Aorta (tissue), 5 donors: ENCODE measurements at places on chromosomes 13 and 19. TPM values are rescaled to one million over a fixed set of nuclear protein-coding genes. Genes with fewer than 3 reads are reported as not detected.

DNA sequence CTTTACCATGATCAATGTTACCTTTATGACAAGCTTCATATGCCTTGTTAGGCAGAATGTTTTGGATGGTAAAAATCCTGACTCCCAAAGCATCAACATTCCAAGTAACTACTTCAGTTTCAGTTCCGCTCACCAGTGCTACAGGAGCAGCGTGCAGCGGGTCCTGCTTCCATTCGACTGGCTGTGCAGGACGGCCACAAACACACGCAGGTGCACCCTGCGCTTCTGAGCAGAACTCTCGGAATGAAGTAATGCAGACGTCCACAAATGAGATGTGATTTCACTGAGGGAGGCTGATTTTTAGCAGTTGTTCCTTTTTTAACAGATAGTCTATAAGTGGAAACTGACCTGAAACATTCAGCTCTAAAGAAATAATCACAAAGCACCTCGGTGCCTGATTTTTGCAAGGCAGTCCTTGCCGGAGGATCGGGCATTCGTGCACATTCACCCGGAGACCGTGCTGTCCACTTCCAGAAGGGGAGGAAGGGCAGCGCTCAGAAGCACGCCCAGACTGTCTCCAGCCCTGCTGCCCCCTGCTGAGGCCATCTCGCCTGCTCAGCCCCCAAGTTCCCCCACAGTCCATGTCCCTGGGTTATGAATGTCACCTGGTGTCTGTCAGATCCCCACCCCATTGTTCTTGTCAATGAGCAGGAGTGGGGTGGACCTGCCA, 85.8 kb downstream of the RAB20 start:
- no peak for DNase-seq

GRCh38 chr13:49213997-49214916, 5.9 kb upstream of the MLNR start:
- DNase-seq = no peak

DNA sequence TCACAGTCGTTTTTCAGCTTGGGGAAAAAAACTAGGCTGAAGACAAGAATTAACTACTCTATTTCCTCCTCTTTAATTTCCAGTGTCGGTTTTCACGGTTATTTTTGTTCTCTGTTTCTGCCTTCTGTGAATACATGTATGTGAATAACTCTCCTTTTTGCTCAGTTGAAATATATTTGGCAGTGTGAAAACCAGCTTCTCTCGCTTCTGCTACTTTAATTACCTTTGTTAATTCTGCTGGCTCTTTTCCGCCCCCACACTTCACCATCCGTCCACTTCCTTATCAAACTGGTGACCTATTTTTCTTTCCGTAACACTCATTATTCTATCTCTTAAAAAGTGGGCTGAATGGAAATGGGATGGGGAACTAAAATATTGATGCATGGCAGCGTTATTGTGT, 126.4 kb downstream of the POU4F1 start:
- DNase-seq = no peak

DNA sequence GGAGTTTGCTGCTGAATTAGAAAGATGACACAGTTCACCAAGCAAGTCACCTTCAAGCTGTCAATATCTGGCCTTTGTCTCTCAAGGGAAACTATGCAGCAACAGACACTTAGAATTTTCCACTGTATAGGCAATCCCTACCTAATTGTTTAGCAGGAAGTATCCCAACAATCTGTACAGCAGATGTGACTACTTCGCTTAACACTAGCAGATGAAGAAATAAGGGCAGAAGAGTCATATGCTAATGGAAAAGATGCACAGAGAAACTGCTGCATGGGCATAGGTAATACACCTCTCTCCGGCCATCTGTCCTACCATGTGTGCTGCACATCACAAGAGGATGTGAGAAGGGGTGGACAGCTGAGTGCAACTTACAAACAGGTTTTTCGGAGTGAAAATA, 851.2 kb downstream of the PCDH9 start:
- DNase-seq = no peak

DNA sequence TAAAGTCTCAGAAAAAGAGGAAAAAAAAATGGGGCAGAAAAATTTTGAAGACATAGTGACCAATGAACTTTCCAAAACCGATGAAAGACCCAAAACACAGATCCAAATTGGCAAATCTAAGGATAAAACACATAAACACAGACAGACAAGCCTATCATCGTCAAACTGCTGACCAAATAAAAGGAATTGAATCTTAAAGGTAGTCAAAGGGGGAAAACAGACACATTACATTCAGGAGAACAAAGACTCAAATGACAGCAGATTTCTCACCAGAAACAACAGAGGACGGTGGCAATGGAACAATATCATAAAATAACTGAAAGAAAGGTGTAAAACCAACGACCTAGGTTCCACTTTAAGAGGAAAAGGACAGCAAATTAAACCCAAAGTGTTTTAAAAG, 10.2 kb downstream of the RBM26 start:
- DNase-seq = no peak

DNA sequence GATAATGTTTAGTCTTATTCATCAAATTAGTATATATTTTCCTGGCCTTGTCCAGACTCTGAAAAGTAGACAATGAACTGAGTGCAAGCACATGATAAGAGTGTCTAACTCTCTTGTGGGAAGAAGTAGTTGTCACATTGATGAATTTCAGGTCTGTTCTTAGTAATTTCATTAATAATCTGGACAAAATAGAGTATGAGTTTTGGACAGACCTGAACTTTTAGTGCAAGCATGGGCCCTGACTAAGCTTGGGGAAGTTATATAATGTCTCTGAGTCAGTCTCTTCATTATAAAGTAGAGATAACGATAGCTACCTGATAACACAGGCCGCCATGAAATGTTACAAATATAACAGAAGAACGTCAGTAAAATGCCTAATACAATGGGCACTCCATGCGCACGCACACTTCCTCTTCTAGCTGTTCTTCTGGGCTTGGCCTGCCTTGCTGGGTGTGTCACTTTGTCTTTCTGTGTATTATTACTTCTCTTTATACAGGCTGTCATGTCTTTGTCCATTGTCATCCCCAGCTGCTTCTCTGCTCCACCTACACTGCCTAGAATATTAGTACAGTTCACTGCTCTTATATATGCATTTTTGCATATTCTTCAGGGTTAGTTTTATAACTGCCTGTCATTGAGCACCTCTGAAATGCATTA, 129.1 kb upstream of the HTR2A start:
- no peak for DNase-seq

DNA sequence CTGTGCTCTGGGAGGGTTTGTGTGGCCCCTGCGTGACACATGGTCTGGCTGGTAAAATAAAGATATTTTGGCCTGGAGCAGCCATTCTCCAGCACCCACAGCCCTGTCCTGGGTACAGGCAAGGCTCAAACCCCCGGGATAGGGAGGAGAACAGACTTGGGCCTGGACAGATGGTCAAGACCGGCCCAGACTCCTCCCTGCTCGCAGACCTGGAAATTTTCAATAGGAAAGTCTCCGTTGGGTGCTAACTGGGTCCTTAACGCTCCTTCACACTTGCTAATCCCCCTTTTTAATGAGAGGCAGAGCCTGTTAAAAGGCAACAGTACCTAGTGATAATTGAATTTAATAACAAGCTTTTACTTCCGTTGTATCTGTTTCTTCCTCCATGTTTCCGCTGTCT, 2.5 kb downstream of the PALM start:
- no peak for DNase-seq

- DNase-seq = no peak
Observed at GRCh38 chr19:13441810-13442512, 64.3 kb downstream of the CACNA1A start.

- no peak for DNase-seq
Observed at GRCh38 chr19:54209058-54209810, 8.6 kb downstream of the RPS9 start.

DNA sequence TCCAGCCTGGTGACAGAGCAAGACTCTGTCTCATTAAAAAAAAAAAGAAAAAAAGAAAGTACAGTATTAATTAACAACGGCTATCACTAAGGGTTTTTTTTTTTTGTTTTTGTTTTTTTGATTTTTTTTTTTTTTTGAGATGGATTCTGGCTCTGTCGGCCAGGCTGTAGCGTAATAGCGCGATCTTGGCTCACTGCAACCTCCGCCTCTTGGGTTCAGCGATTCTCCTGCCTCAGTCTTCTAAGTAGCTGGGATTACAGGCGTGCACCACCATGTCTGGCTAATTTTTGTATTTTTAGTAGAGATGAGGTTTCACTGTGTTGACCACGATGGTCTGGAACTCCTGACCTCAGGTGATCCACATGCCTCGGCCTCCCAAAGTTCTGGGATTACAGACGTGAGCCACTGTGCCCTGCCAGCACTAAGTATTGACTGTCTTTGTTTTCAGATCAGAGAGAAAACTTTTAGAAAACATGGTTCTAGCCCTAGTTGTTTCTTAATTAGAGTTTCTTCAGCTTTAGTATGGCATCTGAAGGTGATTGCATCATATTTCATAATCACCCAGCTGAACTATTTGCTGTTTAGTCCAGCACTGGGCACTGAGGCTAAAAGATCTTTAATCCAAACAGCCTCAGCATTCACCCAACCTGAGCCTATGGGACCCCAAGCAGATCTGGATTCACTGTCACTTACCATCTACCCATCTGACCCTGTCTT, 2.7 kb upstream of the GATAD2A start:
- no peak for DNase-seq

DNA sequence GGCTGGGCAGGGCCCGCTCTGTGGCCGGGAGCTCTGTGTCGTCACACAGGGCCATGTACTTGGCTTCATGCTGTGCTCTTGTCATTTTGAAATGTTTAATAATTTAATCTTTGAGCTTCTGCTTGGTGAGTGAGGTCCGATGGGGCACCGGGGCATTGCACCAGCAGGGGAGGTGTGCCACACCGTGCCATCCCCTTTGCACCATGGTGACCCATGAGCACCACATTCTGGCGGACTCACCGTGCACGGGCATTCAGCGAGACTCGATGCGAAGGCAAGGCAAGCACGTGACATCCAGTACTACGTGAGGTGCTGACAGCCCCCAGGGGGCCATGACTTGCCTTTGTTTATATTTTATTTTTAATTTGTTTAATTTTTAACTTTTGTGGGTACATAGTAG, 204.3 kb downstream of the URI1 start:
- DNase-seq = no peak

- no peak for DNase-seq
Observed at GRCh38 chr13:85825454-85825853, 26.2 kb upstream of the SLITRK6 start.

GRCh38 chr19:18733196-18733647, 49.7 kb downstream of the CRTC1 start:
- no peak for DNase-seq

DNA sequence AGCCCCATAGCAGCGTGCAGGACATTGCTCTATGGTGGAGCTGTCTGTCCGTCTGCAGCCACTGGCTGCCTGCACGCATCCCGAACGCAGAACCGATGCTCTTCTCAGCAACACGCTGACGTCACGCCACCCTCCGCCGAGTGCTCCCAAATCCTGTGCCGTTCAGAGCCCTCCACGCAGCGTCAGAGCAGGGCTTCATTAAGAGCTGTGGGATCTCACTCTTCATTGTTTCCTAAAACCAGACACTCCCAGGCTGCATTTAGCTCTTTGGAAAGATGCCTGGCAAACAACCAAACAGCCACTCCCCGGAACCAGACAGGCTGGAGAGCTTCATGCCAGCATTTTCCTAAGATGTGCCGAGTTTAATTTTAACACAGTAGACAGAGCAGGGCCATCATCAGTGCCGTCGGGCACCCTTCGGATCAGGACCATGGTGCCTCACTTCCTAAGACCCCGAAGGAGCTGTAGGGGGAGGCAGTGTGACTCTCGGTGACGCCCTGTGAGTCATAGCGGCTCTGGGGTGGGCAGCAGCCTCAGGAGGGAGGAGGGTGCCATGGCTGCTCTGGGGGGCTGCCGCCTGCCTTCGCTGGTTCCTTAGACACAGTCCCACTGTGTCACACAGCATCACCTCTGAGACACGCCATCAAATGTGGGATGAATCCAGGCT, 131.5 kb upstream of the MCF2L start:
- DNase-seq = no peak

GRCh38 chr19:50793558-50794065, 3.4 kb downstream of the ACP4 start:
- DNase-seq = no peak

DNA sequence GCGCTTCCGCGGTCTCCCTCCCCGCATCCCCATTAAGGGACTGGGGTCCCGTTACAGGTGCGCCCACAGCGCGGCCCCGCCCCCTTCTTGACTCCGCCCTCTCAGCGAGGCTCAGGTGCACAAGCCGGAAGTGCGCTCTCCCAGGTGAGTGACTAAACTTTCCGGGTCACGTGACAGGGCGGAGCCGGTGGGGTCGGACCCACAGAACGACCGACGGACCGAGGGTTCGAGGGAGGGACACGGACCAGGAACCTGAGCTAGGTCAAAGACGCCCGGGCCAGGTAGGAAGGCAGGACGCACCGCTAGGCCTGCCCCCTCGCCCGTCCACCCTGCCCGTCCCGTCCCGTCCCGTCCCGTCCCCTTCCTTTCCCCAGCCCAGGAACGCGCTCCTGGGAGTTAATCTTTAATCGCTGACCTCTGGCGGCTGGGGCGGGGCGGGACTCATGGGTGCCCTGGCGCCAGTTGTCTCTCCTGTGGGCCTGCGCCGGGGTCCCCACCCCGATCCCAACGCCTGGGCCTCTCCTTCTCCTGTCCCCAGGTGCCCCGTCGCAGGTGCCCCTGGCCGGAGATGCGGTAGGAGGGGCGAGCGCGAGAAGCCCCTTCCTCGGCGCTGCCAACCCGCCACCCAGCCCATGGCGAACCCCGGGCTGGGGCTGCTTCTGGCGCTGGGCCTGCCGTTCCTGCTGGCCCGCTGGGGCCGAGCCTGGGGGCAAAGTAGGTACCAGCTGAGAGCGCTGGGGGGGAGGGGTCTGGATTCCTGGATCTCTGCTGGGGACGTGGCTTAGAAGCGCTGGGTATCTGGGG, at the start of gene CRB3:
Gene CRB3 (plus strand): TSS at position 202 of the 804 bp plus-strand sequence. CDS start 431 bp downstream, at position 633.
- DNase-seq = no peak

The CGB2 gene
- polyA plus RNA-seq = not detected

The CGB8 gene
- polyA plus RNA-seq = not detected

The C13orf42 gene
- not detected for polyA plus RNA-seq

The RFPL4A gene
- polyA plus RNA-seq = not detected
